ENCODE measurements at places on chromosomes 16 and 17.

DNA sequence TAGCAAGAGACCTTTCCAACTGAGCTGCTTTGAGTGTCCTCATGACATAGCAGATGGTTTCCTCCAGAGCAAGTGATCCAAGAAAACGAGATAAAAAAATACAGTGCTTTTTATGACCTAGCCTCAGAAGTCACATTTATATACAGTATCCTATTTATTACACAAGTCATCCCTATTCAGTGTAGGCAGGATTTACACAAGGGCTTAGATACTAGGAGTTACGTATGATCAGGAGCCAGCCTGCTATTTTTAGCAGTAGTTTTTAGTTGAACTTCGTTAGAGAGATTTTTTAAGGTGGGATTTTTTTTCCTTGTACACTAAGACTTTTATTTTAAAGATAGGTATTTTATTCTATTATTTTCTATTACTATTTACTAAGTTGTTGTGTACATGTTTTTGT is 58.4 kb downstream of the PHKB start:
- no peak for DNase-seq

DNA sequence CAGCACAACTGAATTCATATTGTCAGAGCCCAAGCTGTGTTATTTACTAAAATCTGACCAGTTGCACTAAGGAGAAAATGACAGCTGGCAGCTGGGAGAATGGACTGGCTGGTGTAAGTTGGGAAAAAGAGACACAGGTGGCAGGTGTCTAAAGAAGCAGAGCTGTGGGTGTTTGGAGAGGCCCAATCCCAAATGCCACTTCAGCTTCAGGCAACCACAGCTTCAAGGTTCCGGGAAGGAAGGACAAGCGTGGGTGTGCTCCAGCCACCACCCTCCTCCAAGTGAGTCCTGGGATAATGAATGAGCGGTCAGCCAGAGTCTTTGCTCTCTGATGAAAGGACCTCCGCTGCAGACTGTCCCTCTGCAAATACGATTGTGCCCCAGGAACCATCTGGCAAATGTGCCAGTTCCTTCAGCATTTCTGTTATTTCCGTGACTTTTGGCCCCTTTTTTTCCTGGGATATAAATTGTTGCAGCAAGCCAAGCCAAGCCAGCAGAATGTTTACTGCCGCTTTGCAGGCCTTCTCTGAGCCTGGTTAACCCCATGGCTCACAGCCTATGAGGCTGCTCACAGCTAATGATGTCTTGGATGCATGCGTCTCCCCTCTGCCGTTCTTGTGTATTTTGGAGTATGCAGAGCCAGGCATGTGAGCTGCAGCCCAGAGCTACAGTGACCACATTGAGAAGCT is 9.5 kb upstream of the RHBDL3 start:
- no peak for DNase-seq

DNA sequence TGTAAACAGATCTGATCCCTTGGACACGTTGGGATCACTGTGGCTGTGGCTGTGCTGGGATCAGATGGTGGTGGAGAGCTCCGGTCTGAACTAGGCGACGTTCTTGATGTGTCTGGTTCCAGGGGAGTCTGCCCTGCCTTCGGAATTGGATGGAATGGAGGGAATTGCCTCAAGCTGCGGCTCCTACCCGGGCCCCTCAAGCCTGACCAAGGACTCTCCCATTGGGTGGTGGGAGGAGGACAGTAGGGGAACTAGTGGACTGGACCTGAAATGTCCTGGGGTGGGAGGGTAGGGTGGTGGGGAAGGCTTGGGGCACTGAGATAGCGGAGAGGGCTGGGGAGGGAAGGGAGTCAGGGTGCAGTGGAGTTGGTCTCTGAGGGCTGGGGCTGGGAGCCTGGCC is 3.2 kb upstream of the UBALD1 start:
- no peak for DNase-seq

DNA sequence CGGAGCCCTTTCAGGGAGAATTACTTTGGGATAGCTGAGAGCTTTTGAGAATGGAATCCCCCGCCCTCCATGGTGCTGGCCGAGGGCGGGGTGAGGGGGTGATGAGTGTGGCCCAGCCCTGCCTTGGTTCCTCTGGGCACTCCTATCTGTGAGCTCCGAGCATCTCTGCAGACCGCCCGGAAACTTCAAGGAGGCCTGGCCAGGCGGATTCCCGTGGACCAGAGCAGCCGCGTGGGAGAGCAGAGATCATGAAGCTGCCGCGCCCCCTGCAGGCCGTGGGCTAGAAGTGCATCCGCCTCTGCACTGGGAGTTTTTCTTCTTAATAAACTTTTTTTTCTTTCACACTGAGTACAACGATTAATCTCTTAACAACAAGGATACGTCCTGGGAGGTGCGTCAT is 392.9 kb upstream of the EEF2KMT start:
- DNase-seq: peak; percentile 28

GRCh38 chr17:40902498-40902897 is 17.5 kb upstream of the KRT20 start:
- DNase-seq: no peak

GRCh38 chr16:1208239-1208830 is 16.7 kb downstream of the TPSG1 start:
- no peak for DNase-seq

GRCh38 chr16:64089697-64090096 is 1032.2 kb downstream of the CDH11 start:
- DNase-seq: peak; percentile 5

DNA sequence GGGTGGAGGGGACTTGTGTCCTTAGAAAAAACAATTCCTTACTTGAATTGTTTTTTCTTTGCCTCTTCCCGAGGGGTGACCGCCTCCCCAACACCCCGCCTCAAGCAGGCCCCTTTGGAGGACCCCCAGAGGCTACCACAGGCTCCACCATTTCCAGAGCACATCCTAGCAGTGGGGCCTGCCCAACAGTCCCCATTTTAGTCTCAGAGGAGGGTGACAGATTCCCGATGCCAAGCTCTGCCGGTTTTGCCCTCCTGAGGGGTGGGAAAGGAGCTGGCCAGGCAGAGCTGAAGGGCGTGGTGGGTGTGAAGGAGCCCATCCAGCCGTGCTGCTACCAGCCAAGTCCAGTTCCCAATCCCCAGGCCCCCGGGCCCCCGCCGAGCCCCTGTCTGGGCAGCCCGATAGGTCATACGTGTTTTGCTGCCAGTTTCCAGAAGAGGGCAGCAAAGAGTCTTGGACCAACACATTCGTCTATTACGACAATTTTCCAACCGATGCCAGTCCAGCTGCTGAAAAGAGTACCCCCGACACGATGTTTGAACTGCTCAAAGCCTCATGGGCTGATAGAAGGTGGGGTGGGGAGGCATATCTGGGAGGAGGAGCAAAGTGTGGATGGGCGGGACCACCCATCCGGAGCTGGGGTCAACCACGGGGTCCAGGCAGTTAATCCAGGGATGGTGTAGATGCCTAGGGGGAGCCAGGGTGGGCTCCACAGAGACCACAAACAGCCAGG is 18.8 kb upstream of the GAA start:
- DNase-seq: peak; percentile 87

DNA sequence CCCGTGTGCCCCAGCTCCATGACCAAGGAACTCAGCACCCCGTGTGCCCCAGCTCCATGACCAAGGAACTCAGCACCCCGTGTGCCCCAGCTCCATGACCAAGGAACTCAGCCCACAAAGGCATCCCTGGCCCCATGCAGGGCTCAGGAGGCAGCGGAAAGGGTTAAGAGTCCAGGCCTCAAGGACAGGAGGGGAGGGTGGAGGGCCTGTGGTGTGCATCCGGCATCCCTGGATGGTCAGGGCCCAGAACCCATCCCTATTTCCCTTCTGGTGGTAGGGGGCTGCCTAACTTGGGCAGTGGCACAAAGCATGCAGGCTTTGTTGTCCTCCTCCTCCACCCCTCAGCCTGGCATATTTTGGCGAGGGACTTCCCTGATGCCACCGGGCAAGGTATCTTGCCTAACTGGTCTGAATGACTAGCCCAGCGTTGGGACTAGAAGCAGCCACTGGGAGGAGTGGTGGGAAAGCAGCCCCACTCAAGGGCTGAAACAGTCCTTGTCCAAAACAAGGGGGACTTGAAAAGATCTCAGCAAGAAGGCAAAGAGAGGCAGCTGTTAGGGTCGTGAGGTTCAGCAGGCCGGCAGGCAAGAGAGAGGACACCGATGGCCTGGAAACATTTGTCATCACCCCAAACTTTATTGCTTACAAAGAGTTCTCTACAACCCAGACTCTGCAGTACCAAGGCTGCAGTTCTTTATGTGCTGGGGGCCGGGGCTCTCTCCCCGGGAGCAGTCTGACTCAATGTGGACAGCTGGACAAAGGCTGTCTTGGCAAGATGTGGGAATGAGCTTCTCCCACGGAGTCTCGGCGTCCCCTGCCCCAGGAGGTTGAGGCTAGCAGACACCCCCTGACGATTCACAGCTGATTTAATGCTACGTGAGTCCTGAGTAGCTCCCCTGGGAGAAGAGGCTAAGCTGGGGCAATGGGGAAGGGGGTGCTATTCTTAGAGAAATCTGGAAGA is 902 bp upstream of the SPATA32 start:
- DNase-seq: no peak

- no peak for DNase-seq
Measured at GRCh38 chr17:81335773-81336157, 40.7 kb upstream of the SLC38A10 start.

DNA sequence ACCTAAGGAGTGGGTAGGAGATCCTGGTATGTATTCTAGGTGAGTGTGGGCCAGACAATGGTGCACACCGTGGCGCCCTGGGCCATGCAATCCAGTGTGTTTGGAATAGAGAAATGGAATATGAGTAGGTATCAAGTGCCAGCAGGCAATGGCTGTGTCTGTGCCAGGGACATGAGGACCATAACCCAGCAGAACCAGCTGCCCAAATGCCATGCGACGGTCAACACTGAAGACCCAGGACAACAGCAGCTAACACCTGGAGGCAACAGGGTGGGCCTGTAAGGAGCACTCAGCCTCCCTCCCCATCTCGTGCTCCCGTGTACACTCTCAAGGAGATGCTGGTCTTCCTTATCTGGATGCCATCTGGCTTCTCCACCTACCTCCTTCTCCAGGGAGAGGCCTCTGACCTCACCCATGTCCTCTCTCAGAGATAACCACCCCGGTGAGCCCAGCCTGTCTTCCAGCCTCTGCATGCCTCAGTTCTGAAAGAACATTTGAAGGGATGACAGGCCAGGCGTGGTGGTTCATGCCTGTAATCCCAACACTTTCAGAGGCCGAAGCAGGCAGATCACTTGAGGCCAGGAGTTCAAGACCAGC is 750 bp upstream of the GSDMB start:
- DNase-seq: no peak

GRCh38 chr17:21300601-21301571 is 16.4 kb downstream of the MAP2K3 start:
- DNase-seq: no peak

GRCh38 chr17:31490019-31490650 is 98.7 kb downstream of the RAB11FIP4 start:
- no peak for DNase-seq

GRCh38 chr16:8946544-8946943 is 17.2 kb downstream of the USP7 start:
- DNase-seq: no peak

DNA sequence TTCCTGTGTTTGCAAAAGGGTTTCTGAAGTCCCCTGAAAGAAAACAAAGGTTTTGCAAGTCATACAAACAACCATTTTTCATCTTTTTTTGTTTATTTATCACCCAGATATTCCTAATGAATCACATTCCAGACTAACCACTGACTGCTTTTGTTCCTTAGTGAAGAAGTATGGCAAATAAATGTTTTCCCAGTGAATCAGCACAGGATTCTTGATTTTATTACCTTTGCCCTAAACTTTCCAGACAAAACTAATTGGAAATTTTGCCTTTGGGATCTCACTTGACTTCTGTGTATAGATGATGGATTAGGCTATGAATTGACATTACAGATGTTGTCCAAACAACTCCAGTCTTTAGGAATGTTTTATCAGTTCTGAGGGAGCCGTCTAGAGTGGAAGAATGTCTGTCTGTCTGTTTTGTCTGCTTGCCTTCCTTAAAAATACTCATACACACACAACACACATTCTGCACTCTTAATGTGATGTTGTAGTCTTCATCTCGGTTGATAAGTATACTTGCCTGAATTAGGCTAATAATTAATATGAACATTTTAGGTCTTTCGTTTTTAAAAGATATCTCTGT is 48.9 kb downstream of the VMP1 start:
- DNase-seq: no peak

DNA sequence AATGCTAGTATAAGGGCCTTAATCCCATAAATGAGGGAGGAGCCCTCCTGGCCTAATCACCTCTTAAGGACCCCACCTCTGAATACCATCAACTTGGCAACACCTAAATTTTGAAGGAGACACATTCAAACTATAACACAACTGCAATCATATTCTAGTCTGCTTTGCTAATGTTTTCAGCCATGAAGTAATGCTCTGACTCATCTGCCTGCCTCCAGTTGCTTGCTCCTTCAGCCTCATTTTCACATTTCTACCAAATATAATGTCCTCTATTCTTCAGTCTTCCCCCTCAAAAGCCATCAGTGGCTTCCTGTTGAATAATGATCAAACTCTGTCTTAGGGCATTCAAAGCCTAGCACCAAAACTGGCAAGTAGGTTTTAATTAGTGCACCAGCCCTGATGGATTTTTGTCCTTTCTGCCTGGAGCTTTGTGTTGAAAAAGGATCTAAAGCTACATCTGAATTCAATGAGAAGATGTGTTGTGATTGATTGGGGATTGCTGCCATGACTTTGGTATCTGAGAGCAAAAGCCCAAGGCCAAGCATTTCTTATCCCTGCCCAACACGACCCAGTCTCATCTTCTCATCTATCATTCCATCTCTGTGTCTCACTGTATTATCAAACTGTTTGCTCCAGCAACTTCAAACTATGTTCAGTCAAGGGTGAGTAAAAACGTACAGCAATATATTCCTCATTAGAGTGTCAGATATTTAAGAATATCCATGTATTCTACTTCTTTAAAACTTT is 140.8 kb upstream of the ELAC2 start:
- no peak for DNase-seq

DNA sequence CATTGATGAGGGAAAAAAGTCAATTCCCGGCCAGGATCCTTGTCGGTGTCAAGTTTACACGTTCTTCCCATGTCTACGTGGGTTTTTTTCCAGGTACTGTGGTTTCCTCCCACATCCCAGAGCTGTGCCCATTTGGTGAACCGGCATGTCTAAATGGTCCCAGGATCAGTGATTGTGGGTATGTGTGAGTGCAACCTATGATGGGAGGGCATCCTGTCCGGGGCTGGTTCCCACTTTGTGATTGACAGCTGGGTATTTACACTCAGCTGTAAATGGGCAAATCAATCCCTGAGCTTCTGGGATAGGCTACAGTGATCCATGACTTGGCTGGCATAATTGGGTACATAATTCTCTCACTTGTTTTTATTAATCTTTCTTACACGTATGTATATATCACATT is 91.2 kb upstream of the IRX6 start:
- DNase-seq: no peak
